ENCODE measurements at places on chromosomes 5 and 9.

DNA sequence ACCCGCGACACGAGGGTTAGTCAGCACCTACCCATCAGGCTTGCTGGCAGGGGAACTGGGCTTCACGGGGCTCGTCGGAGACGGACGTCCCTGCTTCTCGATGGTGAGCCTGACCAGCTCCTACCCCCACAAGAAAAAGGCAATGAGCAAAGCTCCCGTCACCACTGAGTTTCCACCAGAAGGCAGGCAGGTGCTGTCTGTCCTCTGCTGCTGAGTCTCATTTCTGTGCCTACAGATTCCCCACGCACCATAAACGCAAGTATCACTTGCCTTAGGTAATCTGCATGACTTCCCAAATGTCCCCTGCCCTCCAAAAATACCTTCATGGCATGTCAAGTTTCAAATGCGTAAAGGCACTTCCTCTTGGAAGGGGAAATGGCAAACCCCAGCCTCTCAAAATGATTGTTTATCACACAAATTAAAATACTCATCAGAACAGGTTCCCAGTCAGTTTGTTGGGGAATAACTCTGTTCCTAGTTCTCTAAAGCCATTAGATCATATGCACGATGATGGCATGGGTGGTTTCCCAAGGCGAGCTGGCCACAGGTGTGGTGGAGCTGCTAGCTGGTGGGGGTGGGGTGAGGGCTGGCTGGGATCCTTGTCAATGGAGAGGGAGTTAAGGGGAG, 85.0 kb downstream of the PRRT1B start:
- DNase-seq: no peak

GRCh38 chr9:68847765-68848164, 142.7 kb downstream of the PIP5K1B start:
- DNase-seq: no peak

DNA sequence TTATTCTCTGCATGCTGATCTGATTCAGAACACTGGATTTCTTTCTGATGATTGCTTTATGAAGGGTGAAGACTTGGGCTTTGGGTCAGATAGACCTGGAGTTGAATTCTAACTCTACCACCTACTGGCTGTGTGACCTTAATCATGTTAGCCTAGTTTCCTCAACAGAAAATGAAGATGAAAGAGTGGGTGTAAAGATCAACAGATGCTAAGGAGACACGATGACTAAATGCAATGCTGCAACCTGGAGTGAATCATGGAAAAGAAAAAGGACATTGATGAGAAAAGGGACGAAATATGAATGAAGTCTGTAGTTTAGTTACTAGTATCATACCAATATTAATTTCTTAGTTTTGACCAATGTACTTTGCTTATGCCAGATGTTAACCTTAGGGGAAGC, 27.8 kb upstream of the DENND1A start:
- DNase-seq: no peak

GRCh38 chr9:98600631-98601030, 108.1 kb downstream of the GABBR2 start:
- no peak for DNase-seq

DNA sequence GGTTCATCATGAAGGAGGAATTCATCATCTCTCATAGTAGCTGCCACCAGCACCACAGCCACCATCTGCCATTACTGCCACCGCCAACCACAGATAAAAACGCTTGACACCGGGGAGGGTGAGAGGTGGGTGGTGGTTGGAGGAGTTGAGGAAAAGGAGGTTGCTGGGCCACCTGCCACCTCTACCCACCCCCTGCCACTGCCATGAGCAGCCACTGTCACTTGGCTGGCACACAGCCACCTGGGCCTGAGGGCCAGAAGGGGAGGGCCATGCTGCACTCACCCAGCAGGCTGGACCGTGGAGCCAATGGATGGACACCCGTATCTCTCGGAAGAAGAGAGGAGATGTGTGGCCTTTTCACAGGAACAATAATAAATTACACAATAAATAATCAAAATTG, 31.3 kb upstream of the SLC36A2 start:
- no peak for DNase-seq

DNA sequence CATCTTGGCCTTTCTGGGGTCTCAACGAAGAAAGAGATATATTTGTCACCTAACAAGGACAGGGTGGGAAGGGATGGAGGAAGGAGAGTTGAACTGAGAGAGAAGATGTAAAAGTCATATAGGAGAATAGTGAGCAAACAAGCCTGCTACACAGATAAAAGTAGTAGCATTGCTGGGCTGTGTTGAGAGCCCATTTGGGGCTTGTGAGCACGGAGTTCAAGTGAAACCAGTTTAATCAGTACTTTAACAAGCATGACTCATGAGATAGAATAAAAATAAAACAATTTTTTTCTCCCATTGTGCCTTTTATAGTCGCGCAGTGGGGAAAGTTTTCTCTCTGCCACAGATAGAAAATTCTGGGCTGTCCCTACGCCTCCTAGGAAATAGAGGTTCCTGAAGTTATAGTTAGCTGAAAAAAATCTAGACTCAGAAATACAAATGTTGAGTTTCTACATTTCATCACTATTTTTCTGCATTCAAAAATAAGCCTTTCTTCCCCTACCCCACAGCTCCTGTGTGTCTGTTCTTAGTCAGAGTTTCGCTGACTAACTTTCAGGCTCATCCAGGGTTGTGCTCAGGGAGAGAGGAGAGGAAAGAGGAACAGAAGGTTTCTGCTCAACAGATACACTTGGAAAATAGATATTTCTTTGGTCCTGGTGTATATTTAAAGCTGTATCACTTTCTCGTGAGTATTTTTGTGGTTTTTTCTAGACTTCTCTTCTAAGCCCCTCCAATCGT, 395.8 kb upstream of the ADAMTSL1 start:
- DNase-seq: no peak

- no peak for DNase-seq
Measured at GRCh38 chr5:138640646-138641254, 65.5 kb upstream of the HSPA9 start.

DNA sequence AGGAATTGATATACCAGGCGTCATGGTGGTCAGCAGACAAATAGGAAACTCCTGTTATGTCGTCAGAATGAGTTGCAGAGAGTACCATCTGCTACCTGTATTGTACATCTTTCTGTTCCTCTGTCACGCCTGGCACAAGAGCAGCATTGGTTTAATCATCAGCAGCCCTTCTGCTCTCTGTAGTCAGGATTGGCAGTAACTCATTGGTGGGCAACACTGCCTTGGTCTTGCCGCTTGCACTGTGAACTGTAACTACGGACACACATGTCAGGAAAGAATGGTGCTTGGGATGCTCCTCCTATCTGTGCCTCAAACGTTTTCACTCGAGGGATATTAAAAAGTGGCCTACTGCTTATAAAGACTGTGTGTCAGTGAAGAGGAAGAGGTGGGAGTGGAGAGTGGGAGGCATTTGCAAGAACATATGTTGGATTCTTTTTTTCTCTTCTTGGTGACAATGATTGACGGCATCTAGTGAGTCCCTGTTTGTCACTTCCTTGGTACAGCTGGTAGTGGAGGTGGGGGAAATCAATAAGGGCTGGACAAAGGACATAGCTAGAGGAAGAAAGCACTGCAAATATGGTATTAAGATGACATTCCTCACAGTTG, 76.6 kb downstream of the F2RL2 start:
- no peak for DNase-seq

DNA sequence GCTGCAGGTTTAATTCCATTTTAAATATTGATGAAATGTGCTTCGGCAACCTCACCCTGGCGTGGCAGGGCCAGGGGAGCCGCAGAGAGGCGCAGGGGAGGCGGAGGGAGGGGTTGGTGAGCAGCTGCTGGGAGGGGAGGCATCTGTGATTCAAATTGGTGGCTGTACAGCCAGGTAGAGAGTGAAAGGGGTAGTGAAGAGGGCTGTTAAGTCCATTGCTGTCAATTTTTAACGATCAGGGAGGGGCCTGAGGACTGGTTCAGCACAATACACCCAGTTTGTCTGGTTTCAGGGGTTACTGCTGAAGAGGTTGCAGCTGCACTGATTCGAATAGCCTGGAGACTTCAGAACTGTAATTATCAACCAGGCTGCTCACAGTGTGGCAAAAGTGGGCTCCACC, 31.3 kb downstream of the LHX6 start:
- DNase-seq: no peak

GRCh38 chr9:126985870-126986498, 71.4 kb downstream of the RALGPS1 start:
- DNase-seq: peak; percentile 31

DNA sequence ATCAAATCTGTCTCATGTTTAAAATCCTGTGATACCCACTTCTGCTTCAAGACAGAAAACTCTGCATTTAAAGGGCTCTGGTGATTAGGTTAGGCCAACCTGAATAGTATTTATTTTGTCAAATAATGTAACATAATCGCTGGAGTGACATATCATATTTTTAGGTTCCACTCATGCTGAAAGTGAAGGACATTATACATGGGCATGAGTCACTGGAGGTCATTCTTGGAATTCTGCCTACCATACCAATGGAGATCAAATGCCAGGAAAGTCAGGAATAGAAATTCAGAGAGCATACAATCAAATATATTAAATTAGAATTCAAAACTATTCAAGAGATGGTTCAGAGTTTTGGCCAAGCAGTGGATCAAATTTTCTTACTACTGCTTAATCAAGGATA, 97.1 kb upstream of the PRSS3 start:
- DNase-seq: no peak

DNA sequence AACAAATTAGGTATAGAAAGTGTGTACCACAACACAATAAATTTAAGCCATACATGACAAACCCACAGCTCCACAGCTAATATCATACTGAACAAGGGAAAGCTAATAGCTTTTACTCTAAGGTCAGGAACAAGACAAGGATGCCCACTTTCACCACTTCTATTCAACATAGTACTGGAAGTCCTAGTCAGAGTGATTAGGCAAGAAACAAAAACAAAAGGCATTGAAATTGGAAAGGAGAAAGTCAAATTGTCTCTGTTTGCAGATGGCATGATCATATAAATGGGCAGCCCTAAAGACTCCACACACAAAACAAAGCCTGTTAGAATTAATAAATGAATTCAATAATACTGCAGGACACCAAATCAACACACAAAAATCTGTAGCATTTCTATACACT, 548.8 kb downstream of the CTNND2 start:
- DNase-seq: no peak

DNA sequence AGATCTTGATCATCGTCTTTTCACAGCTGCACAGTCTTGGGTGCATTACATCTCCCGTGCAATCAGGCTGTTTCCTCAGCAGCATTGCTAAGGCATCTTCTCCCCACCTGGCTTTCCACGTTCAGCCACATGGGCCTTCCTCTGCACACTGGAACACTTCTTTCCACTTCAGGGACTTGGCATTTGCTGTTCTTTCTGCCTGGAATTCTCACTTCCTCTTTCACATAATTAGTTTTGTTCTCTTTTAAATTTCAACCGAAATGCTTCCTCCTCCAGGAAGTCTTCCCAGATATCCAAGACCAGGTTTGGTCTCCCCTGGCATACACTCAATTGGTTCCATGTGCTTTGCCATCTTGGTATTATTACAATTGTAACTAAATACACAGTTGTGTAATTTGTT, 43.8 kb downstream of the WHRN start:
- no peak for DNase-seq

DNA sequence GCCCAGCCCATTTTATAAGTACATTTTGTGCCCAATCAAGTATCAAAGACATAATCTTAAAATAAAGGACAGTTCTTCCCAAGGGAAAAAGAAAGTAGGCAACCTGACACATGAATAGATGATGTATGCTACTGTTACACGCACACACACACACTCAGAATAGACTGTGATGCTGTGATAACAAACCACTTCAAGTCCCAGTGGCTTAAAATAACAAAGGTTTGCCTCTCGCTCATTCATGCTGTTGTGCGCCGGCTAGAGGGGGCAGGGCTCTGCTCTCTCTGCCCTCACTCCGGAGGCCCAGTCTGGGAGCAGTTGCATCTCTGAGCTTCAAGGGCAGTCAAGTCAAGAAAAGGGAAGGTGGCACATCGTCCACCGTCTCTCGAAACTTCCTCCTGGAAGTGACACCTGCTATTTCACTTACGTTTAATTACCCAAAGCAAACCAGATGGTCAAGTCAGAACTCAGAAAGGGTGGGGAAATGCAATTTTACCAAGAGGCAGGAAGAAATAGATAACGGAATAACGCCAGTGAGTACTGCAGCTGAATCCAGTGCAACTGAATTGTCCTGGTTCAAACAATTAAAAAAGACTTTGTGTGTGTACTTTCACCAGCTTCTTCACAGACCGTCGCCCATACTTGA, 43.3 kb downstream of the ANKRD33B start:
- DNase-seq: peak; percentile 84

DNA sequence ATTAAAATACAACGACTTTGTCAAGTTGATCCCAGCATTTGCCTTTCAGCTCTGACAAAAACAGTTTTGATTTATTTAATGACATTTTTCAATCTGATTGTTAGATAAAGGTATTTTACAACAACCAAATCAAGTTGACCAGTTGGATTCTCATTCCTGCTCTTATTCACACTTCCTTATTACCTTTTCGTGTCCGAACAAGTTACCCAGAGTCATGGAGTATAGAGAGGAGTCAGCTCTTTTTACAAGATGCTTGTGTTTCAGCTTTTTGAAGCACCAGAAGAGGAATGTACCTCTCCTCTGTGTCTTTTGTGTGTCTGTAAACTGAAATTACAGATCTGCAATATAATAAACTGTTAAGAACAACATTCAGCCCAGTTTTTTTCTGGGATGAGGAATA, 151.3 kb upstream of the TMEM161B start:
- DNase-seq: no peak

DNA sequence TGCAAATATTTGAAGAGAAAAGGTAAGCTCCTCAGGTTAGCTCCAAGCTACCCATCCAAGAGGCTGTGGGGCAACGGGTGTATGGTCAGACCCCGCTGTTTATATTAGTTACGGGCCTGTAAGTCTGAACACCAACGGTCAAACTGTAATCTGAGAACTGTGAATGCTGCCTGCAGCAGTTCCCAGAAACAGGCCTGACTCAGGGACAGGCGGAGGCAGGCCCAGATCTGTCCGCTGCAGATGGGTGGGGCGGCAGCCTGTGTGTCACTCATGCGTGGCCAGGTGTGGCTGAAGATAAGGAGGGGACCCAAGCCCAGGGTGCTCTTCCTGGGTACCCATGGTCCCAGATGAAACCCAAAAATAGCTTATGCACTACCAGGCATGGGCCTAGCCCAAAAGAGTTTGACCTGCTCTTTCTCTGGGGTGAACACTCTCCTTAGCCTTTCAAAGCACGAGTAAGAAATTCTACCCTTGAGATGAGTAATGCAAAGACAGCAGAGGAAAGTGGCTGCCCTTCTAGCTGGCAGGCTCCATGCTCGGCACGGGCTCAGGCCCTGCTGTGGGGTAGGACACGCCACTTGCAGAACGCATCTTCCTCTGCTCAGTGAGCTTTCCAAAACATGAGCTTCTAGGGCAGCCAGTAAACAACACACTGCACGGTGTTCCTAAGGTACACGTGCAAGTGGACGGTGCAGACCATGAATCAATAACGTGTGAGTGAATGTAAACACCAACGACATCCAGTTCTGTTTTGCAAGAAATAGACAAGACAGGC, 9.1 kb downstream of the UBAC1 start:
- DNase-seq: peak; percentile 48

GRCh38 chr9:128845186-128845931, 15.8 kb upstream of the SPOUT1 start:
- DNase-seq: no peak

GRCh38 chr9:115200711-115201505, 83.0 kb upstream of the TNC start:
- no peak for DNase-seq

Data from brain microvascular endothelial cell (primary cell).